Activated CD4-positive, CD25-positive, alpha-beta regulatory T cell treated with anti-CD3 and anti-CD28 coated beads, Interleukin-2, amount 50 U/mL, for 72 hours (primary cell): ENCODE measurements at places on chromosomes 16 and 17.

GRCh38 chr16:63983401-63983800, 1138.5 kb downstream of the CDH11 start:
- DNase-seq = no peak

DNA sequence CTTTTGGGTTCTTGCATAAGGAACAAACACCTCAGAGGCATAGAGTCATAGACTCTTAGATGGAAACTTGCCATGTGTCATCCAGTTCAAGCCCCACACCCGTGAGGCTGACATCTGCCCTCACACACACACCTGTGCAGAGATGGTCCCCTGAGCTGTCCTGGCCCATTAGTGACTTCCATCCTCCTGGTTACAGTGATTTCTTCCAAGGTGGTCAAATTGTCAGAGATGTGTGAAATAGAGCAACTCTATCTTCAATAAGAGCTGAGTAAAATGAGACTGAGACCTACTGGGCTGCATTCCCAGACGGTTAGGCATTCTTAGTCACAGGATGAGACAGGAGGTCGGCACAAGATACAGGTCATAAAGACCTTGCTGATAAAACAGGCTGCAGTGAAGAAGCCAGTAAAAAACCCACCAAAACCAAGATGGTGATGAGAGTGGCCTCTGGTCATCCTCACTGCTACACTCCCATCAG, 342.2 kb upstream of the TNRC6C start:
- no peak for DNase-seq

DNA sequence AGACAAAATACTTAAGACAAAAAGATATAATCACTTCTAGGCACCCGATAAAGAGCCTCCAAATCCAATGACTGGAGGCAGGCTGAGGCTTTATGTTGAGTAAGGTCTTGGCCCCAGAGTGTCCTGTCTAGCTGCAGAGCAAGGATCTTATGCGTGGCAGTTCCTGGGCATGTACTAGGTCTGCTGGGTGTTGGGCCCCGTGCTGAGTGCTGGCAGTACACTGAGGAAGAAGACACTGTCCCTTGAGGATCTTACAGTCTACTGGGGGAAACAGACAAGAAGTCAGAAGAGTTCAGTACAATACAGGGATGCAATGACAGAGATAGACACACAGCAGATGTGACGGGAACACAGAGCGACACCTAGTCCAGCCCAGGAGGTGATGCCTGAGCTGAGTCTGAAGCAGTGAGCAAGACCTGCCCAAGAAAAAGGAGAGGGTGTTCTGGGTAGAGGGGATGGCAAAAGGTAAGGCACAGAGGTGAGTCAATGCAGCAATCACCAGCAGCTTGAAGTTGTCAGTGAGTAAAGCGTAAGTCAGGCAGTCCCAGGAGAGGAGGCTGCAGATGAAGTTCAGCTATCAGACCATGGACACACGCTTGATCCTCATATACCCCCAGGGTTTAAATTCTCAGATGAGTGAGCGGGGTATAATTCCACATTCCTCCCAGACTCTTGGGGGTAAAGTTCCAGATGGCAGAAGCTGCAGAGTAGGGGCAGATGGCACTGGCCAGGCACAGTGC, 18.1 kb downstream of the MAP3K14 start:
- no peak for DNase-seq

DNA sequence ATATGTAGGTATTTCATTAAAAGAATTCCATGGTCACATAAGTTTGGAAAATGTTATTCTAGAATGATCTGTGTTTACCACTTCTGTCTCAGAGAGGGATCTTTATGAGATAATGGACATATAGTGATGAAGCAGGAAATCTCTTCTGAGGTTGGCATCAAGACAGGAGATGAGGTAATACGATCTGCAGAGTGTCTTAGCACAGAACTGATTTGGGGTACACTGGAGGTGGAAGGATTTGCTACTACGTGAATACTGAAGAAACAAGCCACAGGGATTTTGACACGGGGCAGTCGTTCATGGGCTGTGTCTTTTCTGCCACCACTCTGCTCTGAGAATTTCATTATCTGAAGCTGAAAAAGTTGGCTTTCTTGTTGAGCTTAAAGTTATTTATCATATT, 5.5 kb downstream of the CBFB start:
- DNase-seq = no peak
